ENCODE measurements at places on chromosomes 5 and 9. TPM values are rescaled to one million over a fixed set of nuclear protein-coding genes. Genes with fewer than 3 reads are reported as not detected.

DNA sequence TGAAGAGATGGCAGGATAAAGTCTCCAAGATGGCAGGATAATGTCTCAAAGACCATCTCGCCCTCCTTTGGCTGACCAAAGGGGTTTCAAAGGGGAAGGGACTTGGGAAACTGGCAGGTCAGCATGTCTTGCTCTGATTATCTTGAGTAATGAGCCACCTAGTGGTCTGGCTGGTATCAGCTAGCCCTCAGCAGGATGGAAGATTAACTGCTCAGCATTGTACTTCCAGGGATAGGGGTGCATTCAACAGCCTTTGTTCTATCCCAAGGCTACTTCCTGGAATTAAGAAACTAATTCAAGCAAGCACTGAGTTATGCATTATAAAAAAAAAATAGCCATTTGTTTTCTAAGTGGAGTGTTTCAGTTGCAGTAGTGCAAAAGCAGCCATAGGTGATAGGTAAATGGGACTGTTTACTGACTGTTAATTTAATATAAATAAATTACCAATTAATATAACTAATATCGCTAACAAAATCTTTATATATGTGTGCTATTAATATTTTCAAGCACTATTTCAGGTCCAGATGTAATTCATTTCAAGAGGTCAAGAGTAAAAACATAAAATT, 555.5 kb downstream of the CDH9 start:
- peak; percentile 51 for ATAC-seq

DNA sequence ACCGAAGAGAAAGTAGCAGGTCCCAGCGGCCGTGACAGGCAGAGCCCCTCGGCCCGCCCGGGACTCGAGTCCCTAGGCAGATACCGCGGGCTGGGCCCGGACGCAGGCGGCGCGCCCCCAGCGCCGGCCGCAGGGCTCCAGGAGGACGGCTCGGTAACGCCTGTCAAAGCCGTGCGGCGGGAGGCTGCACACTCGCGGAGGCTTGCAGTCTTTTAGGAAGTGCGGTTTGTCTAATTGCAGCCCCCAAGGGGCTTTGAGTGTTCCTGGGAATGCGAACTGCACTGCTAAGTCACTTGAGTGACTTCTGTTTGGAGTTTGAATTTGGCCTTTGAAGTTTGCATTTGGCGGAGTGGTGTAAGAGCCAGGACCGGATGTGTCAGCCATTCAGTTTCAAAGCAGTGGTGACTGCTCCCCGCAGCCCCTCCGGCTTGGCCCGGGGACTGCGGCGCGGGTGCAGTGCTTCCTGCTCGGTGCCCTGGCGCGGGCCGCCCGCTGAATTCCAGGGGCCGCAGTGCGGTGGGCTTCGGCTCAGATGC, 1.3 kb downstream of the MAP3K1 start:
- ATAC-seq = peak; percentile 39

GRCh38 chr5:167967494-167968177, 323.8 kb upstream of the WWC1 start:
- ATAC-seq = no peak

DNA sequence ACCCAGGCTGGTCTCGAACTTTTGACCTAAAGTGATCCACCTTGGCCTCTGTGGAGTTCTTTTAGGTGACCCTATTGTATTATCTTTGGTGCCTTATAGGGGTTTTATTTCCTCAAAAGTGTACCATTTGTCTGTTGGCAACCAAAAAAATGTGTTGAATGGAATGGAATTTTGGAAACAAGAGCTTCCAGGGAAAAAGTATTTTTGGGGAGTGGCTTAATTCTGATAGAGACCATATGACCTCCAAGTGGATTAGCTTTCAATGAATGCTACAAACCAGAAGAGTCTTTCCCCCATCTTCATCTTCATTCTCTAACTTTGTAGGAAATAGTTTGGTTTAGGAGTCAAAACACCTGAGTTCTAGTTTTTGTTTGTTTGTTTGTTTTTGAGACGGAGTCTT, 3.4 kb upstream of the OGN start:
- ATAC-seq = no peak

DNA sequence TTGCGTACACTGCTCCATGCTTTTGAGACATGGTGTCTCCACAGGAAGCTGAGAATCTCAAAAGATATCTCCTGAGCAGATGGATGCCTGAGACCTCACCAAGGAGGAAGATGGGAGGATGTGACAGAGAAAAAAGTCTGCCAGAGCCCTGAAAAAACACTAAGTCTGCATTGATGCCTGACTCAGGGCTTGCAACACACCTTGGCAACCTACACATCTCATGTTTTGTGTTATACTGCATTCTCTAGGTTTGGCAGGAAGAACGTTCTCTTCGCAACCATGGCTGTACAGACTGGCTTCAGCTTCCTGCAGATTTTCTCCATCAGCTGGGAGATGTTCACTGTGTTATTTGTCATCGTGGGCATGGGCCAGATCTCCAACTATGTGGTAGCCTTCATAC, 19.2 kb downstream of the SLC22A4 start:
- peak; percentile 32 for ATAC-seq

DNA sequence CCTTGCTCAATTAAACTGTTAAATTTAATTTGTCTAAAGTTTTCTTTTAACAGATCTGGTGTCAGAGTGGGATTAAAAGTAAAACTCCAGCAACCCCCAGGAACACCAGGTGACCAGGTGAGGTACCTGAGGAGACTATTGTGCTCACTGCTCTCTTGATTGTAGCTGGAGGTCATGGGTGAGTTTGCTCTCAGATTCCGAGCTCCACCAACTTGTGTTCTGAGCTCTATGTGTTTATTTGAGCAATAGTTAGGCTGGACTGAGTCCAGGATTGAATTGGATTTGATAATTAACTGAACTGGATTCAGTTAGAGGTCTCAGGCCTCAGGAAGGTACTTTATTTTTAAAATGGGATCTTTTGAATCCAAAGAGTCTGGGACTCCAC, 17.9 kb upstream of the SCGB3A2 start:
- ATAC-seq = no peak

GRCh38 chr9:107638521-107639310, 149.1 kb upstream of the KLF4 start:
- ATAC-seq = peak; percentile 26

DNA sequence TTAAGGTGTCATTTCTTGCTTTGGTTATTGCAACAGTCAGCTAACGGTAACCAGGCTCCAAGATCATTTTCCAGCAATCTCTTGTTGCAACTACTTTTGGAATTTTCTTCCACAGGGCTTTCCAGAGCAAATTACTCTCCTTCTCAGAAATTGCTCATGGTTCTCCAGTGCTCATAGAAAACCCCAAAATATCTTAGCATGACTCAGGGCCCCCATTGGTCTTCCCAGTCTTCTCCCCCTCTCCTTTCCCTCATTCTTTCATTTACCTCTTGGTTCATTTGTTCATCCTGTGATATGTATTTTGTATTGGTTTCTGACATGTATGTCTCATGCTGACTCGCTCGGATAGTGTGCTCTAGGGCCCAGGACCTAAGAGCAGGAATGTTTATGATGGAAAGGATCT, 35.6 kb downstream of the WWC1 start:
- ATAC-seq = no peak

DNA sequence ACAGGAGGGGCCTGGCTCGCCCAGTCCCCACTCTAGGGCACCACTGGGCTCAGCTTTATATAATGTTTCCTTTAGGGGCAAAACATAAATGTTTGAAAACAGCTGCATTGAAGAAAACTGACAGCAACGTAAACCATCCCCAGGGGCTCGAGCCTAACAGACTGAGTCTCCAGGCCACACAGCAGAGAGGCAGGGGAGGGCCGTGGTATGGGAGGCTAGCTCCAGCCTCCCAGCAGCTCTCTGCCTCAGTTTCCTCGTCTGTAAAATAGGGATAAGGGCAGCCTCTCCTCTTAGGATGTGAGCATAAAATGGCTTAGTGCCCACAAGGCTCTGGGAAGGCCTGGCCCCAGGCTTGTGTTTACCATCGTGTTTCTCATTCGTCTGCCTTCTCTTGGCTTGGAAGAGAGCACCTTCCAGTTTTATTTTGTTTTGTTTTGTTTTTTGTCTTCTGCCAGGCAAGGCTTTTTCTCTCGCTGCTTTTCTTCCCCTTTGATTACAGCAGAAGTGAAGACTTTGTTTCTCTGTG, 2.7 kb downstream of the ANKRD33B start:
- no peak for ATAC-seq

- ATAC-seq = no peak
These were observed 10.6 kb downstream of the CDC42SE2 start for GRCh38 chr5:131274326-131275063.

- no peak for ATAC-seq
These were observed 117.2 kb downstream of the ADAMTS16 start for GRCh38 chr5:5257353-5257752.

DNA sequence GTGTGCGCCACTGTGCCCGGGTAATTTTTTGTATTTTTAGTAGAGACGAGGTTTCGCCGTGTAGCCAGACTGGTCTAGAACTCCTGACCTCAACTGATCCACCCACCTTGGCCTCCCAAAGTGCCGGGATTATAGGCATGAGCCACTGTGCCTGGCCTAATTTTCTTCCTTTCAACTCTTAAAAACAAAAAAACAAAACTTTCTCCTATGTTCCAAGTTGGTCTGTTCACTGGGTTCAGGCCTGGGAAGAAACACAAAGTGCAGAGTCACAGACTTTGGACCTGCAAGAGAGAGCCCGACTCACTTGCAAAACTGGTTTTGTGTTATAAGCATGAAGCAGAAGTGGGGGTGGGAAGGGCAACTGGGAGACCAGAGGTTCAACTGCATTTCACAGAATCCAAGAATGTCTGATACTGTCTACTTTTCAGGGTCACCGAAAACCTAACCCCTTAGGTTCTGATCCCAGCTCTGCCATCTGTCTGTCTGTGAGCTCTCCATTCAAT, 5.2 kb upstream of the HDHD3 start:
- ATAC-seq = no peak

- ATAC-seq = no peak
These were observed 57.3 kb downstream of the SNCAIP start for GRCh38 chr5:122369253-122369815.

- ATAC-seq = no peak
These were observed 52.7 kb downstream of the CDKN2A start for GRCh38 chr9:21941337-21941995.

DNA sequence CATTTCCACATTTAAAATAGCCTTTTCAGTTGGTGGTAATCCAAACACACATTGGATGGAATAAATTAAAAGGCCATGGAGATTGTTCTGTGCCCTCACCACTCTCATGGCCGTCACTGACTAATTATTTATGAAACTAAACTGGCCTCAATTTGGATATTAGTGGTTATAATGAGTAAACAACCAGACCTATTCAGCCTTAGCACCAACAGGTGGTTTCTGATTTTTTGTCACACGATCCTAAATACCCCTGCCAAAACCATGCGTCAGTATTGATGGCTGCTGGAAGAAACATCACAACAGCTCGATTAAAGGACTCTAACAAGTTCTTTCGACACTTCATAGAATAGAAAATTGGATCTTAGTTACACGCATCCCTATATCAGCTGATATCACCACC, 276.0 kb upstream of the DAP start:
- ATAC-seq = no peak

DNA sequence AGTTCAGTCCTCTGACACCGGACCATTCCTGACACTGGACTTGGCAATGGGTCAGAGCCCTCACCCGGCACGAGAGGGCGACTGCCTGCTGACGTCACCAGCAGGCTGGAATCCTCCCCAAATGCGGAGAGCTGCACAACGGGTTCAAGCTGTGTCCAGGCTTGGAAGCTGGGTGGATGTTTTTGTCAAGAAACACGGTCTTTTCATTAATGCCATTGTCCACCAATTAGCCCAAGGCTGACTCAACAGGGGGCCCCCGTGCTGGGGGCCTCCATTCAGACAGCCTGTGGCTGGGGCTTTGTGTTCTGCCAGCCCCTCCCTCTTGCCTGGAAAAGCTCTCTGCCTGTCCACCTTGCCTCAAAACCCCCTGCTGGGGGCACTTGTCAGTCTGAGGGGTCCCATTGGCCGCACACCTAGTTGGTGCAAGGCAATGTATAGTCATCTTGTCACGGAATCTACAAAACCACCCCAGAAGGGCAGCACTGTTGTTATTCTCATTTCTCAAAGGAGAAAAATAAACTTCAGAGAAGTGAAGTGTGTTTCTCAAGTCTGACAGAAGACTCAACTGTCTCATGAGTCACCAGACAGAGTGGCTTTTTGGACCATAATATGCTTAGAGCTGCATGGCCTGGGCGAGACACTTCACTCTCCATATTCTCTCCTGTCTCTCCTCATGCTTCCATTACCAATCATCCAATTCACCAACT, 24.6 kb downstream of the NDUFA8 start:
- ATAC-seq = no peak

DNA sequence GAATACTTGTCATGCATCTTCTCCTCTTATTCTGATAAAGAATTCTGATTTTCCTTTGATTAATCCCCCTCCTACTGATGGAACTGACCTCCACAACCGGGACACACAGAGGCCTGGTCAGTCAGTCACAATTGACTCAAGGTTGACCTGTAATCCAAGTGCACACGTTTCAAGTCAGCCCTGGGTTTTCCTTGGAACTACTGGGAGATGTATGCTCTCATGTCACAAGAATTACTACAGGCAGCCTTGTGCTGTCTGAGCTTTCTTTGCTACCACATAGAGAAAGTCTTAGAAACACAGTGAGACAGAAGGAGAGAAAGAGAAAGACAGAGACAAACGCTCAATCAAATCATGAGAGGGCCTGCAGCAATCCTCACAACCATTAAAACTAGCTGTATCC, 345.8 kb downstream of the PDE4D start:
- ATAC-seq = no peak

GRCh38 chr5:81290146-81290545, 11.2 kb upstream of the ZCCHC9 start:
- no peak for ATAC-seq

DNA sequence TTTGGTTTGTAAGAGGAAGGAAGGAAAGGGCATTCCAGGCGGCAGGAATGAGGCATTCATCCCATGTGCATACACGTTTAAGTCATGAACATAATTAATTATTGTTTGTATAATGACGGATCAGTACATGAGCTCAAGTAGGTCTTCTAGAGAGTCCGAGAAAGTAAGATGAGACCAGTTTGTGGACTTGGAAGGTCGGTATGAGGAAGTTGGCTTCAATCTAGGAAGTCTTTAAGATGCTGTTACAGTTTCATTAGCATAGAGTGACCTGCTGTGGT, 2.1 kb downstream of the GTF3C4 start:
- ATAC-seq = no peak

- ATAC-seq = no peak
These were observed 31.2 kb downstream of the PHAX start for GRCh38 chr5:126631920-126632319.

DNA sequence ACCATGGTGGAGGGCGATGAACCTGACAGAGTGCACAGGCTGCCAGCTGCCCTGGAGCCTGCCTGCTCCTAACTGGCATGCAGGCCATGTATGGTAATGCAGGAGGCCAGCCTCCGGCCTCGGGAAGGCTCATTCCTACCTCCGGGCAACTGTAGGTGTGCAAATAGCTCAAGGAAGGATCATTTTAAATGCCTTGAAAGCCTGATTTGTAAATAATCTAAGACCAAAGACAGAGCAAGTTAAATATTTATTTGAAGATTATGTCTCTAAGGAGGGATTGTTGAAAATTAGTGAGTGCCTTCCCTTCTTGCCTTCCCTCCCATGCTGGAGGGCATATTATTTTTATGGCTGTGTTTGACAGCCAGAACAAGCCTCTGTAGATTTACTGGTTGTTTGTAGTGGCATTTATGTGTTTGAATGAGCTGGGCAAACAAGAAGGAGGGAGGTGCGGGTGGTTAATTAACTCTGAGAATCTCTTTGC, 285.7 kb upstream of the TUT7 start:
- ATAC-seq = no peak

ANKRD55 gene
- not detected for total RNA-seq

IL5 gene
- not detected for total RNA-seq

IRX4 gene
- total RNA-seq = not detected

BRD9 gene
- total RNA-seq = 22.3 TPM

OBP2B gene
- not detected for total RNA-seq

EQTN gene
- total RNA-seq = not detected

PCSK1 gene
- total RNA-seq = 0.92 TPM

MARCOL gene
- total RNA-seq = not detected

ELOVL7 gene
- 2.4 TPM for total RNA-seq
